ENCODE measurements at places on chromosomes 7 and 10. TPM values are rescaled to one million over a fixed set of nuclear protein-coding genes. Genes with fewer than 3 reads are reported as not detected.

- DNase-seq = no peak
Measured at GRCh38 chr7:92586403-92586802, 3.8 kb downstream of the FAM133B start.

DNA sequence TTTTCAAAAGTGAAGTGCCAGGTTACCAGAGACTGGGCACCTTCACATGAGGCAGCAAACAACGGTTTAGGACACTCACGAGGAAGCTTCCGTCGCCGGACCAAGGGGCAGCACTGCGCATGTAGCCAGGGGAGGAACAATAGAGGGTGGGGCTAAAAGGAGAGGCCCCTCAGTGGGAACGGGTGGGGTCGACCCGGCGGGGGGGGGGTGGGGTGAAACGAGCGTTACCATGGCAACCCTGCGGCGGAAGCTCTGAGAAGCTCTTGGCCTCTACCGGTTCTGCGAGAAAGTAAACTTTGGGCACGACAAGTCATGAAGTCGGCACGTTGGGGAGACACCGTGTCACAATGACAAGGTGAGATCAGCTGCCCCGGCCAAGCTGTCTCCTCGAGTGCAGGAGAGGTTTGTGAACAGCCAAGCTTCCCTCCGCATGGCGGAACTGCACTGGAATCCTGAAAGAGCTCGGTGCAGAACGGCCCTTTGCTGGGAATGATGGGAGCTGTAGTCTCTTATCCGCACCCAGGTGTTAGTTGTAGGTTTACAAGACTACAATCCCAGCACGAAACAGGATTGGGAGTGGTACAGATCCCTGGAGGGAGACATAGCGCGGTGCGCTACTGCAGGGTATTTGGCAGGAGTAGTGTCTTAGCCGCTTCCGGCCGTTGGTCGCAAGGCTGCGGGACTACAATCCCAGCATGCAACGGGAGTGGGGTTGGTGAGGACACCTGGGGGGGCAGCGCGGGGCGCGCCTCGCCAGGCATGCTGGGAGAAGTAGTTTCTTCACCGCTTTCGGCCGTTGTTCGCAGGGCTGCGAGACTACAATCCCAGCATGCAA is 72.8 kb upstream of the ZNF722 start:
- DNase-seq = no peak

GRCh38 chr7:98133181-98133580 is 26.5 kb downstream of the LMTK2 start:
- DNase-seq = no peak

DNA sequence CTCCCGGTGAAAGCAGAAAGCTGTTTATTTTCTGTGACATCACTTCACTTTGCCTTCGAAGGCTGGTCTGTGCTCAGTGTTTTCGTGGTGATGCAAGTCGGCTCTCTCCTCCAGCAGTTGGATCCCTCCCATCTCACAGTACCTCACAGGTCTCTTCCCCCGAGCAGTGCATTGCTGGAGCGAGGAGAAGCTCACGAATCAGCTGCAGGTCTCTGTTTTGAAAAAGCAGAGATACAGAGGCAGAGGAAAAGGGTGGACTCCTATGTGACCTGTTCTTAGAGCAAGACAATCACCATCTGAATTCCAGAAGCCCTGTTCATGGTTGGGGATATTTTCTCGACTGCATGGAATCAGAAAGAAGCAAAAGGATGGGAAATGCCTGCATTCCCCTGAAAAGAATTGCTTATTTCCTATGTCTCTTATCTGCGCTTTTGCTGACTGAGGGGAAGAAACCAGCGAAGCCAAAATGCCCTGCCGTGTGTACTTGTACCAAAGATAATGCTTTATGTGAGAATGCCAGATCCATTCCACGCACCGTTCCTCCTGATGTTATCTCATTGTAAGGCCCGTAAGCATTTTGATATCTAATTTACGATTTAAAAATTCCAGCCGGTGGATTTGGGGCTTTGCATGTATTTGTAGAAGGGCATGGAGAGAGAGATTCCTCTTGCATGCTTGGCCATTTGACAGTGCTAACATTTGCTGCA is at the start of gene LGI1:
LGI1 (plus strand) TSS at position 136 of the 707 bp plus-strand sequence; CDS start at position 345, 209 bp downstream.
- no peak for DNase-seq

- DNase-seq = no peak
Measured at GRCh38 chr7:15862016-15862780, 175.7 kb upstream of the MEOX2 start.

- no peak for DNase-seq
Measured at GRCh38 chr7:128172151-128172550, 68.9 kb upstream of the LEP start.

- no peak for DNase-seq
Measured at GRCh38 chr10:132441818-132442524, 45.0 kb downstream of the PWWP2B start.

DNA sequence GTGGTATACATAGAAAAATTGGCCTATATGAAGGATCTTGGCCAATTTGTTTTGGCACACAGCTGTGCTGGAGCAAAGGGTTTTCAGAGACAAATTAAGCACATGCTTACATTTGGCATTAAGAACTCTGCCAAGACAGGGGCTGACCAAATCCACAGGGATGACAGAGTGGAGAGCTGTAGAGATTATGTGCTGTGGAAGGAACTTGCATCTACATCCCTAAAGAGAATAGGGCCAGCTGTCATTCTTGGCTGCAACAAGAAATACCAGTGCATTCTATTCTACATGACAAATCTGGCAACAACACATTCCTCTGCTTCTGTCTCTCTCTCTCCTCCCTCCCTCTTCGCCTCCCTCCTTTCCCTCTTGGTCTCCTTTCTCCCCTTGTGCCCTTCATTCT is 75.6 kb downstream of the POM121L12 start:
- DNase-seq = no peak

DNA sequence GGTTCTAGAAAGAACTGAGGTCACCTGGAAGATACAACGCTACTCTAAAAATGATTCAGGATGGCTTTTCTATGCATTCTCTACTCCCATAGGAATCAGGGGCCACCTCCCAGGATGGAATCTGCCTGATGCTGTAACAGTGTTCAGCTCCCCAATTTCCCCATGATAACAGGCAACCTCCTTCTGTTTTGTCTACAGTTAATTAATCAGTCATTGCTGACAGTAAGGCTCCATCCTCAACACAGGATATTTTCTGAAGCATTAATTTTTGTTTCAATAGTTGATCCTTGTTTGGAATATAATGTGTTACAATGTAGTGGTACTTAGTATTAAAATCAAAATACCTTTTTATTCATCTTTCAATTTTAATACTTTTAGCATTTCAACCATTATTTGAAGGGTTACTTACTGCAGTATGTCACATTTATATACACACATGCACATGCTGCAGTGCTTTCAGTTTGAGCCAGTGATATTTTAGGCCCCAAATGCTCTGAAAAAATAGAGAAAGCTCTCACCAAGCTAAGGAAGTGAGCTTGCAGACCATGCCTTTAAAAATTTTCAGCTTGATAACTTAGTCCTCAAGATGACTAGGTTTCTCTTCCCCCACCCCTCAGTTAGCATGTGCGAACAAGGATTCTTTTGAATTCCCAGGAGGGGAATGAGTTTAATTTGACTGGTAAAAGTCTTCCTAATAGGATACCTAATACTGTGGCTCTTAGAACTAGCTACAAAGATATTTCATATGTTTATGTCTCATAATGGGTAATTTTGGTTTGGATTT is 592 bp upstream of the PIK3CG start:
- no peak for DNase-seq

- no peak for DNase-seq
Measured at GRCh38 chr7:66429498-66430163, 199.1 kb upstream of the KCTD7 start.

- no peak for DNase-seq
Measured at GRCh38 chr7:1861799-1862458, 191.9 kb downstream of the ELFN1 start.

DNA sequence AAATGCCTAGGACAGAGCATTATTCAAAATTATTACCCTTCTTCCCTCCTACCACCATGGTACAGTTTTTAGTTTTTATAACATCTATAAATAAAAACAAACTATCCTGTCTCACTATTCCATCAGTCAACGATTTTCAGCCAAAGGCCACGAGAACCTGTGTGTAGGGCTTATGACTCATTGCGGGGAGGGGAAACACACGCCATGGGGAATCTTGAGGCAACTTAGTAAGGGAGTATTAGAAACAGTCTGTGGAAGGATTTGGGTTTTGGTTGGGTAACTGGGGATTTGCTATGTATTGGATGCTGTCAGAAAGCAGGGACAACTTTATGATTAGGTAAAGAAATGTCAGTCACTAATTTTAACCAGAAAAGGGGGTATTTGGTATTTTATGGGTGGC is 14.7 kb downstream of the GPR141 start:
- no peak for DNase-seq

DNA sequence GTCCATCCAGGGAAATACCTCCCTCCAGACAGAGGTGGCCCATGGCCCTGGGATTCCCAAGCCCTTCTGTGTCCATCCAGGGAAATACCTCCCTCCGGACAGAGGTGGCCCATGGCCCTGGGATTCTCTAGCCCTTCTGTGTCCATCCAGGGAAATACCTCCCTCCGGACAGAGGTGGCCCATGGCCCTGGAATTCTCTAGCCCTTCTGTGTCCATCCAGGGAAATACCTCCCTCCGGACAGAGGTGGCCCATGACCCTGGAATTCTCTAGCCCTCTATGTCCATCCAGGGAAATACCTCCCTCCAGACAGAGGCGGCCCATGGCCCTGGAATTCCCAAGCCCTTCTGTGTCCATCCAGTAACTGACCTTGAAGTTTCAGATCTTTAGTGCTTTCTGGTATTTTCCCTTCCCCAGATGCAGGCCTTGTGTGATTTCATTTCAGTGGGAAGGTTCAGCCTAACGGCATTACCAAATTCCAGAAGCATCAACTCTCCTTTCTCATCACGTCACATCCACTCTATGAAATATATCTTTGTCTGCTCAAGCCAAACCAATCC is 28.8 kb upstream of the DIP2C start:
- peak; percentile 64 for DNase-seq

DNA sequence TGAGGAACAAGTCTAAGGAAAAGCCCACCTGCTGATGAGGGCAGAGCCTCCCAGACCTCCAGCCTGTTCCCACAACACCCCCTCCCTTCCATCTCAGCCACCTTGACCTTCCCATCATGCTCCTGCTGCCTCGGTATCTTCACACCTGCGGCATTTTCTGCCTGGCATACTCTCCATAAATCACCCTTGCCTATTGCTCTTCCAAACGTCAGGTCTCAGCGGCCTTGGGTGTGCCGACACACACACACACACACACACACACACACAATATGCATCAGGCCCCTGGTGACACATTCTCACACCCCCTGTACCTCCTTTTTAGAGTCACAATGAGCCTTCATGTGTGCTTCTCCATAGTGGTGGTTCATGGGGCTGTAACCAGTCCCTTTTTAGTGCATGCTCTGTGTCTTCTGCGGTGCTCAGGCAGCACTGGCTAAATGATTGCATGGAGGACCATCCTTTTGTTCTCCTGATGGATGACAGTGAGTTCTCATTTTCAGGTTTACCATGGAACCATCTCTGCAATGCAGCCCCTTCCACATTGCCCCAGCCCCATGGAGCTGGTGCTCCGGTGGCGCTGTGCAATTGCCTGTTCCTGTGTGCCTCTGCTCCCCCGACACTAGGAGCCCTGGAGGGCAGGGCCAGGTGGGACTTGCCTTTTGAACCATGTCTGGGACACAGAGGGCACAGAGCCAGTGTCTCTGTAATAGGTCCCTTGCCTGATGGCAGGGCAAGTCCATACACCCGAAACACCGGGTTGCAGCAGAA is 4.5 kb downstream of the ADIRF start:
- no peak for DNase-seq

- DNase-seq = peak; percentile 12
Measured at GRCh38 chr10:83677795-83678194, 461.5 kb upstream of the GHITM start.

GRCh38 chr10:122014652-122015248 is 25.8 kb downstream of the TACC2 start:
- DNase-seq = peak; percentile 52

- DNase-seq = peak; percentile 76
Measured at GRCh38 chr7:5450549-5451327, 27.1 kb upstream of the TNRC18 start.

DNA sequence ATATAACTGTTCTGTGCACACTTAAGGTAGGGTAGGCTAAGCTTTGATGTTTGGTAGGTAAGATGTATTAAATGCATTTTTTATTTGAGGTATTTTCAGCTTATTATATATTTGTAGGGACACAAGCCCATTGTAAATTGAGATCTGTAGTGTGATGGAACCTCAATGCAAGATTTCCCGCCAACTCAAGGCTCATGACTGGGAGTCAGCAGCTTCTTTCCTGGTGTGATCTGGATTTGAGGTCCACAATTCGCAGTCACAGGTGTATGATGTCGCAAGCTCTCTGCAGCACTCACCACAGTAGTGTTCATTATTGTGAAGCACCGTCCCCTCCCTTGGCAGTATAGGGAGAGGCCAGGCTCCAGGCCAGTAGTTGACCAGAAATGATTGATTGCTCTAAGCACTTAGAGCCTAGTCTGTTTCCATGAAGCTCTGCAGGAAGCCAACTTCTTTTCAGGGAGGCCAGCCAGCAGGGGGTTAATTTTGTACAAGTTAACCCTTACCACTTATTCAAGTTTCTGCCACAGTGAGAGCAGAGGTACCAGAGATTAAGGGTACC is 54.9 kb downstream of the SEM1 start:
- no peak for DNase-seq

DNA sequence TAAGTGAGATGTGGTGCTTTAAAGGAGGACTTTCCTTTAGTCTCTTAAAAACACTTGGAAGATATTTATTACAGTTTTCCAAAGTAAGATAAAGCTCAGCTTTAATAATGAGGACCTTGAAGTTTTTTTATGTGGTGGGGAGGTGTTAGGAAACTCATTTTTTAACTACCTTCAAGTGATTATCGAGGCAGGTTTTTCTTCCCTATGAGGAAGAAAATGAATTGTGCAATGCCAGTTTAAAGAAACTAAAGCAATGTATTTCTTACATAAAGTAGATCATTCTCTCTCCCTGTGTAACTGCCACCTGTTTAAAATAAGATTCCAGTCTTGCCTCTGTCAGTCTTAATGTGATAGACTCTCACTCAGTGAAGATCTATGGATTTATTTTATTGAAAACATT is 27.9 kb downstream of the ZEB1 start:
- no peak for DNase-seq

DNA sequence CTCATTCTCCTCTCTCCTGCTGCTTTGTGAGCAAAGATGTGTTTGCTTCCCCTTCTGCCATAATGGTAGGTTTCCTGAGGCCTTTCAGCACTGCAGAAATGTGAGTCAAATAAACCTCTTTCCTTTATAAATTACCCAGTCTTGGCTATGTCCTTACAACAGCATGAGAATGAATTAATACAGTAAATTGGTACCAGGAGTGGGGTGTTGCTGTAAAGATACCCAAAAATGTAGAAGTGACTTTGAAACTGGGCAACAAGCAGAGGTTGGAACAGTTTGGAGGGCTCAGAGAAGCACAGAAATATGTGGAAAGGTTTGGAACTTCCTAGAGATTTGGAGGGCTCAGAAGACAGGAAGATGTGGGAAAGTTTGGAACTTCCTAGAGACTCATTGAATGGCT is 388.7 kb upstream of the GHITM start:
- no peak for DNase-seq

The HOXA11 gene
- total RNA-seq = 0.53 TPM

The MYH16 gene
- total RNA-seq = not detected

The PANK1 gene
- total RNA-seq = 24.0 TPM

The LRRC4 gene
- total RNA-seq = not detected

The ACBD7 gene
- 9.7 TPM for total RNA-seq

The CCDC3 gene
- 1.9 TPM for total RNA-seq

The DMBT1 gene
- not detected for total RNA-seq

The ZWINT gene
- total RNA-seq = 181 TPM

The ZNF107 gene
- 13.0 TPM for total RNA-seq

The GTF2IRD2 gene
- total RNA-seq = 11.2 TPM

The ADRA2A gene
- 0.67 TPM for total RNA-seq
